ENCODE measurements at places on chromosomes 5 and 9.

DNA sequence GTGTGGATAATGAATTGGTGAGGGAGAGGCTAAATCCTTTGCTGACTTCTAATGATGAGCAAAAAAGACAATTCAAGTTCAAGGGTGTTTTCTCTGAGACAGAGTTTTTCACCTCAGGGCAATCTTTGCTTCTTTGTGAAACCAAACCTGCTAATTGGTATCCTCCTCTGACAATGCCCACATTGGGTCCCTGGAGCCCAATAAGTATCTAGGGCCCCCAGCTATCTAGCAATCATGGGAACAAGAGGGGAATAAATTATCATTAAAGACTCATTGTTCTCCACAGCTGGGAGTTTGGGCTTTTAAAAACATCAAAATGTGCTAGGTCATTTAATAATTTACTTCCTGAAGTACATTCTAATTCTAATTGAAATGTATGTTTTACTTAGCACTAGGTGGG, 227.3 kb downstream of the TMEM167A start:
- no peak for DNase-seq

DNA sequence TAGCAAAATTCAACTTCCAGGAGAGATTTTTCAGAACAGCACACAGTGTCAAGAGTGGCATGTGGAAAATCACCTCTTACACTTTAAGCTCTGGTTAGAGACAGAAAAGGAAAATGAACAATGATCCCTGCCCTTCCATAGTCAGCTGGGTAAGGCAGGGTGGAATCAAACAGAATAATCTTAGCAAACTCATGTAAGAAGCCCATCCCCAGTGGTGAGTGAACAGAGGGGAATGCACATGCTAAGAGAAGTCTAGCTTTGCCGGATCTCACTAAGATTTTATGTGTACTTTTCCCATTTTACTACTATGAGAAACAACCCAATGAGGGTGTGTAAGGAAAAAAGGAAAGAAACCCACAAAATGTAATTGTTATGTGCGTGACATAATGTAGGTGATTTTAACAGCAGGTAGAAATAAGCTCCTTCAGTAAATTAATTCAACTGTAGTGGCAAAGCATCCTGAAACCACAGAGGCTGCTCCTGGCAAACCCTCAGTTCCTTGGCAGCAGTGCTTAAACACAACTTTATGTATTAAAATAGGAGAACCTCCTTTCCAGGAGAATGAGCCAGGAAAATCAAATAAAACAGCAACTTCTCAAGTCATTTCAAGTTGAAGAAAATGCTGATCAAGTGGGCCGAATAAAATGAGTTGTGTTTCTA, 366.0 kb upstream of the TRPC7 start:
- DNase-seq: no peak

GRCh38 chr5:80656425-80656824, 1.6 kb upstream of the DHFR start:
- no peak for DNase-seq

DNA sequence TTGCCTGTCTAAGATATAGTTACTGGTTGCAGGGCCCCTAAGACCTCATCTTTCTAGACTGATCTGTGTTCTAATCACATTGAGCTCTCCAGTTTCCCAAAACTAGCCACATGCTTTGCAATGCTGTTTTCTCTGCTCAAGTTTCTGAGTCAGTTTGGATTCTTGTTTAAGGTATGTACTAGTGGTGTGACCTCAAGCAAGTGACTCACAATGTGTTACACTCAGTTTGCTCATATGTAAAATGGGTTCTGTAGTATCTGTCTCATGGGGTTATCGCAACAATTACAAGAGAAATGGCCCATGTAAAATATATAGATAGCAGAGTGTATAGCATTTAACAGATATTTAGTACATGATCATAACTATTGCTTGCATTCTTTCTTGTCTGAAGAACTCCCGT, 153.1 kb upstream of the ELL2 start:
- no peak for DNase-seq

GRCh38 chr5:23825196-23825595, 317.8 kb downstream of the PRDM9 start:
- DNase-seq: no peak

DNA sequence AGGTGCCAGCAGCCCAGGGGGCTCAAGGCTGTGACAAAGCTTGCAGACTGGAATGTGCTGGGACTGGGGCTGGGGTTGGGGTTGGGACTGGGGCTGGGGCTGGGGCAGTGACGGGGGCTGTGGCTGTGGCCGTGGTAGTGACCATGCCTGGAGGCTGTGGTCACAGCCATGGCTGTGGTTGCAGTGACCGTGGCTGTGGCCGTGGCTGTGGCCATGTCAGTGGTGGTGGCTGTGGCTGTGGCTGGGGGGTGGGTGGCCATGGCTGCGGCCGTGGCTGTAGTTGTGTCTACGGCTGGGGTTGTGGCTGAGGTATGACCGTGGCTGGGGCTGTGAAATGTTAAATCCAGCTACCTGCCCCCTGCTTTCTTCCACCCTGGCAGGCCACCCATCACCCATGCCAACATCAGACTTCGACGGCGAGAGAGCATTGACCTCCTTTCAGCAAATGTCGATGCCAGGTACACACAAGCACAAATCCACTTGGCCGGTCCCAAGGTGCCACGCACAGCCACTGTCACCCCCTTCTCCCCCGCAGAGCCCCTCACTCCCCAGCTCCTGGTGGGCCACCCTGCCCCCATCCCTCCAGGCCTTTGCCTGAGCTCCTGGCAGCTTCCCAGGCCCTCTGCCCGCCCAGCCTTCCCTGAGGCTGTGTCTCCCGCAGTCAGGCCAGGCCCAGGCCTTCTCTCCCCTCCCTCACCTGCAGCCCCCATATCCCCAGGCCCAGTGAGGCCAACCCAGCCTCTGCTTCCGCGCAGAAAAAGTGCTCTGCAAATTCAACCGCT, 15.3 kb downstream of the LCN9 start:
- DNase-seq: no peak

Measured in kidney capillary endothelial cell (primary cell).